ENCODE measurements at places on chromosomes 2 and 18. TPM values are rescaled to one million over a fixed set of nuclear protein-coding genes. Genes with fewer than 3 reads are reported as not detected.

- DNase-seq: no peak
Observed at GRCh38 chr2:105395691-105396090, 3.2 kb downstream of the FHL2 start.

GRCh38 chr18:51908598-51908944, 431.4 kb upstream of the DCC start:
- DNase-seq: no peak

The RAB6D gene
- 4.3 TPM for total RNA-seq

The CYP27C1 gene
- total RNA-seq: 0.82 TPM

The ABCG8 gene
- total RNA-seq: 0.49 TPM
